ENCODE measurements at places on chromosomes 1 and 21.

- DNase-seq, result no peak
Observed at GRCh38 chr21:40057331-40057730, 190.1 kb downstream of the PCP4 start.

- no peak for DNase-seq
Observed at GRCh38 chr1:12407050-12407961, 177.5 kb downstream of the VPS13D start.

GRCh38 chr21:33116676-33117075 lies 46.7 kb downstream of the OLIG1 start:
- no peak for DNase-seq

- no peak for DNase-seq
Observed at GRCh38 chr1:208131621-208132286, 112.4 kb downstream of the PLXNA2 start.

DNA sequence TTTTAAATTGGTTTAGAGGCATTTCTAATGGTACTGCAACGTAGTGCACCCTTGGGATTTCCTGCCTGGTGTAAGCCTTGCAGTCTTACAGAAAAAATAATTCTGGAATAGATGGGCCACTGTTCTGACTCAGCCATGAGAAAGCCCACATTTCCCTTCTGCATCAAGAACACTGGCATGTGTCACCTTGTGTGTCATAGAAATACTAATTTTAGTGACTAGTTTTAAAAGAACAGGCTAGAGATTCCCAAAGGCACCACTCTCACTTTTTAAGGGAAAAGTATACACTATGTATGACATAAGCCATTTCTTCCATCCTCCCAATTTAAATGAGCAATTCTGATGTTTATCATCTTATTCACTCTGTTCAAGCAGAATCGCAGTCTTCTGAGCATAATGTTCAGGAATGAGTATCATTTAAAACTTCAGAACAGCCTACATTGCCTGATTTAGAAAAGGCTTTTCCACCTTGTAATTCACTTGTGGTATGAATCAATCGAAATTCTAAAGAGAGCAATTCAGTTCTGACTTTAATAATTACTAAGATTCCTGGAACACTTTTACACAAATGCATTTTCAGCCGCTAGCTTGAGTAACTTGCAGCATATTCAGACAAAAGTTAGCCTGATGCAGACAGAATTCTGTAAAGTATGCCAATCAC lies 18.8 kb downstream of the RGS13 start:
- DNase-seq, result no peak

DNA sequence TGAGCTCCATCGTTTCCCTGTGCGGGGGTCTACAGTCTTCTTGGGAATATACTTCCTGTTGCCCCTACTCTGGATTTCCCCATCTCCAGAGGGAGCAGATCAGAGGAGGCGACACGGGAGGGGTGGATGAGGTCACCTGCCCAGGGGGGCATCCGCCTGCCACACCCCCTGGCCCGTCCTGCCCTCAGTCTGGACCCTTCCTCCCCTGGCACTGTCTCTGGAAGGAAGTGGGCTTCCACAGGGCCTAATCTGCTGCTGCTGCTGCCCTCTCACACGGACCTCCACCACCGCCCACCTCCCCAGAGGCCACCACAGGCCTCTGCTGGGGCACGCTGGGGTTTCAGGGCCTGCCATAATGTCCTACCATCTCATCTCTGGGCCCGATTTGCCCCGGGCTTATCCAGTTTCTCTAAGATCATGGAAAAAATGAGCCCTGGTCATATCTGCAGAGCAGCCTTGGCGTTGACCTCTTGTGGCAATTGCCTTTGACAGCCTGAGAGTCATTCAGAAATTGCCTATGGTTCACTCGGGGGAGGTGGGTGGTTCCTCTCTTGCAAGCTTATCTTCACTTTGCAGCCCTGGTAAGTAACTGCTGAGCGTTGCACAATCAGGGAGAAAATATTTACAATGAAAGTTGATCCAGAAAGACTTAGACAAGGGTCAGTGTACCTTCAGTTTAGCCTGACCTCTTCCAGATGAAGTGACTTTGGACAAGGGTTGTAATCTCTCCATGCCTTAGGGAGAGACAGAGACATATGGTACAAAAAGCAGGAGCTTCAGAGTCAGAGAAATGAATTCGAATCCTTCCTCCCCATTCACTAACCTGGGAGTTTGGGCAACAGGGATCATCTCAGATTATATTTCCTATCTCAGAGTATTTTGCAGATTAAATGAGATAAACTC lies 252.4 kb downstream of the TOMM20 start:
- no peak for DNase-seq

DNA sequence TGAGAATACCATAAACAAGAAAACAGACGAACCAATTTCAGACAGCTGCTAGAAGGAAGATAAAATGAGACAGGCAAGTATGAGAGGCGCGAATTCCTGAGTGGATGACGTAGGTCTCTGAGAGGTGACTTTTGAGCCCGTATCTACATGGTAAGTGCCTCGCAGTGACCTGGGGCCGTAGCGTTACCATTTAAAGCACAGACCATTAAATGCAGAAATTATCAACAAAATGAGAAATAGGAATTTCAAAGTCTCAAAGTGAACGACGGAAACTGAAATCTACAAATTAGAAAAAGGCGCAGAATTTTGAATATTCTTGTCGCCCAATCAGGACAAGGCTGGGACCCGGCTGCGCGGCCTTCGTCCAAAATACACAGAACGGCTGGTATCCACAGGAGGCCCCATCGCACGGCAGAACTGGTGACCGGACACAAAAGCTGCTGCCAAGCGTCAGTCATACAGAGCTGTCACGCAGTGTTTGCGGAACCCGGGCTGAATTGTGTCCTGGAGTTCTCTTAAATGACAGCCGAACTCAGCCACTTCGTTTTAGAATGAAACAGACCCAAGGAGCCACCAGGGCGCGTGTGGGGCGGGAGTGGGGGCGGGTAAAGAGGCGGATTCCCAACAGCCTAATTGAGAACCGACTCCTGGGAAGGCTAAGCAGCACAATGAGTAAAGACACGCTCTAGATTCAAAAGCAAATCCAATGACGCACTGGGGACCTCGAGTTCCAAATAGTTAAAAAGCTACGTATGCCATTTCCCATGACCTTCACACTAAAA lies 13.8 kb upstream of the BOLA1 start:
- DNase-seq, result peak; percentile 34

- DNase-seq, result no peak
Observed at GRCh38 chr1:173527151-173527826, 50.2 kb downstream of the PRDX6 start.

DNA sequence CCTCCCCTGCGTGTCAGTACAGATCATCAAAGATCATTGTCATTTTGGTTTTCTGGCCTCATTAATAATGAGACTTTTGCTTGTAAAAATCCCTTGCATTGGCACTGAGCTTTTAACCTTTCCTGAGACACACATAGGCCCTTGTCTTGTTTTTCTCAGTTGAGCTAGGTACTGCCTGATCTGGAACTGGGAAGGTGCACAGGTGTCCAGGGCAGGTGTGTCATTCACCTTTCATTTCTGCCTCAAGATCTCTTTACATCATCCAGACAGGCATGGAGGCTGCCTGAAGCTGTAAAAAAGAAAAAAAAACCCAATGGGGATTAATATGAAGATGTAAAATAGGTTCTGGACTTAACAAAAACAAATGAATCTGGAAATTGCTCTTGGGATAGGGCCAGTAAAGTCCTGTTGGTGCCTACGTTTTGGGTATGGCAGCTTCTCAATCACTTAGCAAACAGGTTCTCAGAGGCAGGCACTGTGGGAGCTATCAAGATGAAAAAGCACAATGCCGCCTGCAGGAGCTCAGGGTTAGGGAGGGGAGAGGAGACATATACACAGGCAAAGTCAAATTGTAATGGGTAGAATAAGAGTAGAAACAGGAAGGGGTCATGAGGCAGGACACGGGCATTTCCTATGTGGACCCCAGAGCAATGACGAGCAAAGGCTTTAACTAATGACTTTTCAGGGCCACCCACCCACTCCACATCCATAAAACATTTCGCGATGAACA lies 1.0 kb upstream of the KCNC4 start:
- no peak for DNase-seq

- no peak for DNase-seq
Observed at GRCh38 chr1:167790117-167790516, 68.3 kb downstream of the MPZL1 start.

DNA sequence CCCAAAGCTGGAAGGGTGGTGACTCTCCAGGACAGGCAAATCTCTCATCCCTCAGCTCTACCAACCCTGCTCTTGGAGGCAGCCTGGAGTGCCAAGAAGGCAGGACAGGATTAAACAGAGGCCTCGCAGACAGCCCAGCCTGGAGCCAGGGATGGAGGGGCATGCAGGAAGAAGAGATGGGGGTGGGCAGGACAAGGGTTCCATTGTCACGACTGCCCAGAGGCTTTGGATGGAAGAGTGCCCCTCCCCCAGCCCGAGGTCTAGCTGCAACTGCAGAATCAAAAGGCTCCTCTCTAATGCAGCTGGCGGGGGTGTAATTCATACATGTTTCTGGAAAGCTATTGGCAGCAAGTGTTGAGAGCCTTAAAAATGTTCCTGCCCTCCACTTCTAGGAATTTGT lies 8.8 kb downstream of the RAB7B start:
- DNase-seq, result no peak

GRCh38 chr1:206770531-206771337 lies at the start of gene IL19:
IL19 (plus strand) TSS chr1:206770773; CDS start chr1:206836663, 65,890 bp downstream.
- DNase-seq, result no peak

DNA sequence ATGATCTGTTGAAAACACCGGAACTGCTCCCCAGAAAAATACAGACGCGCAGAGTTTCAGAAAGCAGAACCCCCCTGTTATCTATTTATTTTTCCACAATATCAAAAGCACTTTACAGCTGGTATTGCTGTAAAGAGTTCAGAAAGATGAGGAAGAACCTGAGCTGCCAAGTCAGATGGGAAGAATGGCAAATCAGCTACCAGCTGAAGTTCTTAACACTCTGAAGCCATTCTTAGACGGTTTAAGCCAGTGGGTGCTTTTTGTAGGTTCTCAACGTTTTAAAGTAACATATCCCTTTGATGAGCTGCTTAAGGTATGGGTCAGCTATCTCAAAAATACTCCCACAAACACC lies 714 bp upstream of the AKIRIN1 start:
- no peak for DNase-seq

- DNase-seq, result no peak
Observed at GRCh38 chr1:198056255-198056654, 100.5 kb upstream of the NEK7 start.

DNA sequence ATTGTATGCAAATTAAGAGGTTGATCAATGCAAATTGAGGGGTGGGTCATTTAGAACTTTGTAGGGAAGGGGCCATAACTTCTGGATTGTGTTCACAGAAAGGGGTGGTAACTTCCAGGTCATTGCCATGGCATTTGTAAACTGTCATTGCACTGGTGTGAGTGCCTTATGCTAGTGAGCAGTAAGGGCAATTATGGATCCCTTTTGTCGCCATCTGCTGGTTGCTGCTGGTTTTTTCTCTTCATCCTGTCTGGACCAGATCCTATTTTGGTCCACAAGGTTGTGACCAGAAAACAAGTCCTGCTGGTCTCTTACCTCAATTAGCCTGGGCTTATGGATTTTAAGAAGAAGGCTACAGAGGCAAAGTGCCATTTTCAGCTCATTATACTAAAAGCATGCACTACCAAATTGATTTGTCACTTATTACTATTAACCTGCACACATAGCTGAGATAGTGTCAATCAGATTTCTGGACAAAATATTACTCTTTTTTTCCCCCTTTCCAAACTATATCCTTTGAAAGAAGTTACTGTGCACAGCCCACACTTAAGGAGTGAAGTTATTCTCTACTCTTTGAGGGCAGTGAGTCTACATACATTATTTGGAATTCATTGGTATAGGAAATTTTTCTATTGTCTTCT lies 196.2 kb downstream of the ZC3H11B start:
- peak; percentile 39 for DNase-seq

DNA sequence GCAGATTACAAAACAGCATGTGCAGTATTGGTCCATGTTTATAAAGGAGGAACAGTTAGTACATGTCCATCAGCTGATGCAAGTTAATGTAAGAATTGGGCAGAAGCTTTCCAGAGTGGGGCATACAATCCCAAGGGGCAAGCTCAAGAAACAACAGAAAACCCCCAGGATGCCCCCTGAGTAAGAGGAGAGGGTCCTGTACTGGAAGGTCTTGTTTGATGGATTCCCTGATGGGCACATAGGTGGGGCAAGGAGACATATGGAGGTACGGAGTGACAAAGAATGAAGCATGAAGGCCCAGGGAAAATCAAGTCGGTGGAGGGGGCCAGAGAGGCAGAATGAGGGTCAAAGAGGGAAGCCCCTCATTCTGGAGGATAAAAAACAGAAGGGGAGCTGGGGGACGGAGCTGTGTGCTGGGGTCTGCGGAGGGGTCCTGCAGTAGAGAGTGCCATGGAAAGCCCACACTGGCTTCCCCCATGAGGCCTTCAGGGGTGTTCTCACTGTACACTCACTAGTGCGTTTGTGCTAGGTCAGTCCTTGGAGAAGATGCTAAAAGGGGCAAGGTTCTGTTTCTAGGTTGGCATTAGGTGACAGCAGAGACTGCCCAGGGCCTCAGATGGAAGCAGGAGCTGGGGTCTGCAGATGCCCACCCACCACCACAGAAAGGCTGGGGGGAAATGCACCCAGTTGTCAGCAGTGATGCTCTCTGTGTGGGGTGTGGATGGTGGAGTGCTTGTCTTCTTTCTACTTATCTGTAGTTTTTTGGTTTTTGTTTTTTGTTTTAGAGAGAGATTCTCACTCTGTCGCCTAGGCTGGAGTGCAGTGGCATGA lies 12.5 kb upstream of the MATN1 start:
- no peak for DNase-seq

DNA sequence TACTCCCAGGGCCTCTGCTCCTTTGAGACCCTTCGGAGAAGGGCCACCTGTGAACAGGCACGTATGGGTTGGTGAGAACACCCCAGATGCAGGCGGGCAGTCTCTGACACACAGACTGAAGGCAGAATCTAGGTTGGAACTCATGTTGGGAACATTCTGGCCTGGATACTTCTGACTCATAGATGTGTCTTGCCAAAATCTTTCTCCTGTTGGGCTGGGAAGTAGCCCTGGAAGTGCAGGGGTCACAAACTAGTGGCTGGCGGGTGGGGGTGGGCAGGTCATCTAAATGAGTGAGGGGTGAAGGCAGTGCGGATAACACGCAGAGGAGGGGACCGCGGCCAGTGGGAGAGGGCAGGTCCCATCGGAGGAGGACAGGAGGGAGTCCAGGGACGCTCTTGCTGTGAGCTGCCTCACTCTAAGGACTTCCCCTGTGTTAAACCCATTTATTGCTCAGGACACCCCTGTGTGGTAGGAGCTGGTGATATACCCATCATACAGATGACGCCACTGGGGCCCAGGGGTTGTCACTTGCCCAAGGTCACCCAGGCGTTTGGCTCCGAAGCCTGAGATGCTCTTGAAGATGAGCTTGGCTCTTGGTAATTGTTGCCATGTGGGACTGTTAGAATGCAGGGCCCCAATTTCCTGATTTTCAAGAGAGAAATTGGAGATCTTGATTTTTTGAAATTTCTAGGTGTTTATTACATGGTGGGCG lies 181.0 kb downstream of the PTPRU start:
- no peak for DNase-seq

All from stimulated activated CD8-positive, alpha-beta memory T cell treated with anti-CD3 and anti-CD28 coated beads, Interleukin-15, amount 100 ng/mL, for 1 hour (primary cell).